Suprapubic skin (tissue), 4 donors: ENCODE measurements at places on chromosomes 13 and 19. TPM values are rescaled to one million over a fixed set of nuclear protein-coding genes. Genes with fewer than 3 reads are reported as not detected.

- no peaks in the 10 kb centered on the region for H3K36me3 ChIP-seq
- no peaks in the 10 kb centered on the region for H3K27me3 ChIP-seq
- peaks cover 89% of the 10 kb centered on the region for H3K4me1 ChIP-seq
- peak overlapping the region; percentile 83 for H3K27ac ChIP-seq
Observed at GRCh38 chr19:40609561-40610395, 8.6 kb downstream of the LTBP4 start.

- no peak within 1 kb of the TSS for H3K27ac ChIP-seq
- no peaks in the 10 kb centered on the region for H3K36me3 ChIP-seq
- H3K27me3 ChIP-seq = peaks cover 12% of the 10 kb centered on the region
- peaks cover 34% of the 10 kb centered on the region for H3K4me1 ChIP-seq
- H3K4me3 ChIP-seq = peak within 1 kb of the TSS; percentile 55
- no peak for DNase-seq
Observed at GRCh38 chr19:43639519-43640423, at the start of gene CADM4. Gene CADM4 (minus strand): TSS chr19:43639850. CDS start chr19:43639790, 60 bp downstream.

DNA sequence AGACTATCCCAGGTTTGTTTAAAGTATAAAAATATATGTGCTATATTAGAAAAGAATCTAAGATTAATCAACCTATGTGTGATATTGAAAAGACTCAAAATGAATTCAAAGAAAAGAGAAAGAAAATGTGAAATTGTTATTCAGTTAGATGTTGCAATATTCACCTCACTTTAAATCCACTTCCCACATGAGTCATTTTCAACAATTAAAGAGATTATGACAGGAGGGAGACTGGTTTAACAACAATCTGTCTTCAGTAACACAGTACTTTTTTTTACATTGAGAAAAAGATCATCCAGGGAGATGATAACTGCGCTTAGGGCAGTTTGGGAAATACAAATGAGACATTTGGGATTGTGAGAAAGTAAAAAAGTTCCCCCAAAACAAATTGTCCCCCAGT, 1246.2 kb downstream of the SLITRK1 start:
- no peaks in the 10 kb centered on the region for H3K4me1 ChIP-seq
- no peaks in the 10 kb centered on the region for H3K36me3 ChIP-seq
- H3K27me3 ChIP-seq = no peaks in the 10 kb centered on the region
- no peak overlapping the region for H3K27ac ChIP-seq

GRCh38 chr19:27974082-27974513, 1238.9 kb downstream of the UQCRFS1 start:
- DNase-seq = no peak
- no peak overlapping the region for H3K4me3 ChIP-seq
- H3K4me1 ChIP-seq = no peaks in the 10 kb centered on the region
- H3K27ac ChIP-seq = no peak overlapping the region
- no peaks in the 10 kb centered on the region for H3K27me3 ChIP-seq

GRCh38 chr13:21557995-21558394, 46.0 kb downstream of the MICU2 start:
- no peak overlapping the region for H3K4me3 ChIP-seq
- no peaks in the 10 kb centered on the region for H3K27me3 ChIP-seq
- no peak overlapping the region for H3K27ac ChIP-seq
- H3K36me3 ChIP-seq = peaks cover 5% of the 10 kb centered on the region
- DNase-seq = no peak

GRCh38 chr19:17778251-17778967, 16.5 kb upstream of the B3GNT3 start:
- H3K4me1 ChIP-seq = peaks cover 14% of the 10 kb centered on the region
- H3K27ac ChIP-seq = no peak overlapping the region
- peak overlapping the region; percentile 32 for H3K4me3 ChIP-seq
- no peaks in the 10 kb centered on the region for H3K36me3 ChIP-seq

The SULT2B1 gene
- 99.7 TPM for total RNA-seq

- H3K4me3 ChIP-seq = no peak overlapping the region
- H3K27me3 ChIP-seq = no peaks in the 10 kb centered on the region
- no peak for DNase-seq
- H3K27ac ChIP-seq = no peak overlapping the region
- H3K36me3 ChIP-seq = no peaks in the 10 kb centered on the region
- no peaks in the 10 kb centered on the region for H3K4me1 ChIP-seq
Observed at GRCh38 chr13:95349267-95349666, 48.0 kb upstream of the ABCC4 start.

The MCEMP1 gene
- 1.4 TPM for total RNA-seq

DNA sequence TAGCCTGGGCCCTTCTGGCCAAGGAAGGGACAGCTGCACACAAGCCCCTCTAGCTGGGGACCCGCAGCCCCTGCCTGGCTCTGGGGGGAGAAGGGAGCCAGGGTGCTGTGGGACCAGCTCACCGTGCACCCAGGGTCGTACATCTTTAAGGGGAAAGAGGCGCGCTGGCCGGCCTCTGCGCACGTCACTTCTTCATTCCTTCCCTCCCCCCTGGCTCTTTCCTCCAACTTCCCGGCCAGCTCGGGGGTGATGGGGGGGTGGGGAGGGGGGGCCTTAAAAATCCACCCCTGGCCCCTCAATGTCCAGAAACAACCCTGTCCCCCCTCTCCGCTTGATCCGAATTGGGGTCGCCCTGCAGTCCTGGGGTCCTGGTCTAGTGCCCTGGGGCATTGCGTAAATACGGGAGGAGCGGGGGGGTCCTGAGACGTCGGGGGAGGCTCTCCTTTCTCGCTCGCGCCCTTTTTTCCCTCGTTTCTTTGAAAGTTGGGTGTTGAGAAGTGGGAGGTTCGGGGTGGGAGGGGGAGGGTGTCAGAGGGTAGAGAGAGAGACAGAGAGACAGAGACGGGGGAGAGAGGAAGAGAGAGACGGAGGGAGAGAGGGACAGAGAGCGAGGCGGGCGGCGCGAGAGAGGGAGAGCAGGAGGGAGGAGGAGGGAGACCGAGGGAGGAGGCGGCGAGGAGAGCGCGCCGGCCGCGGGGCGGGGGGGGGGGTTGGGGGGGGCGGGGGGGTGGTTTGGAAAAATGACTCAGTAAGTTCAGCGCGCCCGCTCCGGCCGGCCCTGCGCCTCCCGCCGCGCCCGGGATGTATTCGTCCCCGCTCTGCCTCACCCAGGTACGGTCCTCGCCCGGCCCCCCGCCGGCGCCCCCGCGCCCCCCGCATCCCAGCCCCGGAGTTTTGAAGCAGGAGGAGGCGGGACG, at the start of gene NFIC:
Gene NFIC (plus strand): TSS at position 748 of the 917 bp plus-strand sequence. CDS start 54 bp downstream, at position 802.
- H3K27ac ChIP-seq = peak within 1 kb of the TSS; percentile 95
- peak within 1 kb of the TSS; percentile 72 for H3K4me3 ChIP-seq
- H3K27me3 ChIP-seq = no peaks in the 10 kb centered on the region
- peaks cover 76% of the 10 kb centered on the region for H3K4me1 ChIP-seq
- H3K36me3 ChIP-seq = no peaks in the 10 kb centered on the region
- DNase-seq = peak; percentile 90

DNA sequence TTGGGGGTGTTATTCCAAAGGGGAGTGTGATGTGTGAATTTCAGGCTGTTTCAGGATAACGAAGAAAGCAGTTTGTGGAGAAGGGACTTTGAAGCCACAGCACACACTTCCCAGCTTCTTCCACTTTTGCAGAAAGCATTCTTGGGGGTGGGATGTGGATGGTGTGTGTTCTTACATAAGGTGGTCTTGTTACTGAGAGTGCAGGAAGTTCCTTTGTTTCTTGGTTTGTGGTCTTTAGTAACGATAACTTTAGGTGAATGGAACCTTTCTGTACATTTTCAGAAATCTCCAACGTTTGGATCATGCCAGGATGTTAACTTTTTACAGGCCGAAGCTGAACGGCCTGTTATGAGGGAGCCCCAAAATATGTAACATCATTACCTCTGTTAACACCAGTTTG, 251.8 kb downstream of the KCNRG start:
- no peak for DNase-seq
- no peak overlapping the region for H3K4me3 ChIP-seq
- H3K36me3 ChIP-seq = no peaks in the 10 kb centered on the region
- H3K27me3 ChIP-seq = no peaks in the 10 kb centered on the region
- no peak overlapping the region for H3K27ac ChIP-seq

DNA sequence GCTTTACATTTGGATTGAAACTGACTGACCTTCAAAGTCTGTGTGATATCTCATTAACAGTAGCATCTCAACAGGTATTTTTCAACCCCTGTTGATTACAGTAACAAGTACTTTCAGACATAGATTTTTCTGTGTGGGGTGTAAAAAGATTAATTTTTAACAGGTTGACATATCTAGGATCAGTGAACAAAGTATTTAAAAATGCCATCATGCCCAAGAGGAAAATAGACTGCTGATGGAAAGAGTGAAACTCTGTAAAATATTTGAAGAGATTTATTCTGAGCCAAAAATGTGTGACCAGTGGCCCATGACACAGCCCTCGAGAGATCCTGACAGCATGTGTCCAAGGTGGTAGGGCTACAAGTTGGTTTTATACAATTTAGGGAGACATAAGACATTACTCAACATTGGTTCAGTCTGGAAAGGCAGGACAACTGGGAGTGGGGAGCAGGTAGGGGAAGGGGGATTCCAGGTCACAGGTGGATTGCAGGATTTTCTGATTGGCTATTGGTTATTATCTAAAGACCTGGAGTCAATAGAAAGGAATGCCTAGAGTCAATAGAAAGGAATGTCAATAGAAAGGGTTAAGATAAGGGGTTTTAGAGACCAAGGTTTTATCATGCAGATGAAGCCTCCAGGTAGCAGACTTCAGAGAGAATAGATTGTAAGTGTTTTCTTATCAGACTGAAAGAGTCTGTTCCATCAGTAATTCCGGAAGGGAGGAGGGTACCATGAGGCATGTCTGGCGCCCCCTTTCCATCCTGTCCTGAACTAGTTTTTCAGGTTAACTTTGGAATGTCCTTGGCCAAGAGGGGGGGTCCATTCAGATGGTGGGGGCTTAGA, 29.1 kb downstream of the TNFRSF19 start:
- no peak overlapping the region for H3K4me3 ChIP-seq
- H3K4me1 ChIP-seq = no peaks in the 10 kb centered on the region
- no peak for DNase-seq
- H3K27ac ChIP-seq = no peak overlapping the region

The SKA3 gene
- 3.0 TPM for total RNA-seq

GRCh38 chr13:50923272-50923671, 13.7 kb downstream of the RNASEH2B start:
- no peak for DNase-seq
- peaks cover 3% of the 10 kb centered on the region for H3K4me1 ChIP-seq
- no peaks in the 10 kb centered on the region for H3K36me3 ChIP-seq
- H3K27me3 ChIP-seq = no peaks in the 10 kb centered on the region

GRCh38 chr13:73810647-73811046, 323.6 kb downstream of the KLF12 start:
- H3K27ac ChIP-seq = no peak overlapping the region
- no peak for DNase-seq
- no peaks in the 10 kb centered on the region for H3K36me3 ChIP-seq
- H3K4me3 ChIP-seq = no peak overlapping the region
- no peaks in the 10 kb centered on the region for H3K4me1 ChIP-seq

The RNF113B gene
- total RNA-seq = not detected

The C19orf33 gene
- 304 TPM for total RNA-seq

The FLT1 gene
- 8.8 TPM for total RNA-seq

DNA sequence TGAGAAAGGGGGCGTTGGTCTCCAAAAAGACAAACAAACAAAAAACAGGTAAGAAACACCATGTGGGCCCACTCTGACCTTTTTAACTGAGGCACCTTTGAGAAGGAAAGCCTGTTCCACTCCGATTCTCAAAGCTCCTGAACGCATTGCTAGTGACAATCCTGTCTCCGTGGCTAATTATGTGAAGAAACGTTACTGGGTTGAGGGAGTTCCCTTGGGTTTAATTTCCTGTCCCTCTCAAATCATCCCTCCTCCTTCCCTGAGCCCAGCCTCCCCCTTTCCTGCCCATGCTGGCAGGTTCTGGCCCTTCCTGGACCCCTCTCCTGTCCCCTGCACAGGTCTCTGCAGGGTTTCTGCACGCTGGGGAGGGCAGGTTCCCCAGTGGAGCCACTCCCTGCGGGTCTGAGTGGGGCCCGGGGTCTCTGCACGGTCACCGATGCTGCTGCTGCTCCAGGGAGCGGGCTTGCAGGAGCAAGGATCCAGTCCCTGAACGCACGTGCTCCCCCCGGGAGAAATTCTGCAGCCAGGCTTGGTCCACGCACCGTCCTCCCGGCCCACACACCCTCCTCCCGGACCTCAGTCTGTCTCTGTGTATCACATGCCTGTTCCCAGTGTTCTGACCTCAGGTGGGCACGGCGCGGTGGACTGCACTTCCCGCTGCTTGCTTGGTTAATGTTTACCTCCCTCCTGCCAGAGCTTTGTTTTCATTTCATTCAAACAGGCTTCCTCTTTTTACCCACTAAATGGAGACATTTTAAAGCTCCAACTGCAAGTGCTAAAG, 76.4 kb upstream of the MCF2L start:
- no peak overlapping the region for H3K27ac ChIP-seq
- no peaks in the 10 kb centered on the region for H3K36me3 ChIP-seq
- peaks cover 64% of the 10 kb centered on the region for H3K27me3 ChIP-seq

DNA sequence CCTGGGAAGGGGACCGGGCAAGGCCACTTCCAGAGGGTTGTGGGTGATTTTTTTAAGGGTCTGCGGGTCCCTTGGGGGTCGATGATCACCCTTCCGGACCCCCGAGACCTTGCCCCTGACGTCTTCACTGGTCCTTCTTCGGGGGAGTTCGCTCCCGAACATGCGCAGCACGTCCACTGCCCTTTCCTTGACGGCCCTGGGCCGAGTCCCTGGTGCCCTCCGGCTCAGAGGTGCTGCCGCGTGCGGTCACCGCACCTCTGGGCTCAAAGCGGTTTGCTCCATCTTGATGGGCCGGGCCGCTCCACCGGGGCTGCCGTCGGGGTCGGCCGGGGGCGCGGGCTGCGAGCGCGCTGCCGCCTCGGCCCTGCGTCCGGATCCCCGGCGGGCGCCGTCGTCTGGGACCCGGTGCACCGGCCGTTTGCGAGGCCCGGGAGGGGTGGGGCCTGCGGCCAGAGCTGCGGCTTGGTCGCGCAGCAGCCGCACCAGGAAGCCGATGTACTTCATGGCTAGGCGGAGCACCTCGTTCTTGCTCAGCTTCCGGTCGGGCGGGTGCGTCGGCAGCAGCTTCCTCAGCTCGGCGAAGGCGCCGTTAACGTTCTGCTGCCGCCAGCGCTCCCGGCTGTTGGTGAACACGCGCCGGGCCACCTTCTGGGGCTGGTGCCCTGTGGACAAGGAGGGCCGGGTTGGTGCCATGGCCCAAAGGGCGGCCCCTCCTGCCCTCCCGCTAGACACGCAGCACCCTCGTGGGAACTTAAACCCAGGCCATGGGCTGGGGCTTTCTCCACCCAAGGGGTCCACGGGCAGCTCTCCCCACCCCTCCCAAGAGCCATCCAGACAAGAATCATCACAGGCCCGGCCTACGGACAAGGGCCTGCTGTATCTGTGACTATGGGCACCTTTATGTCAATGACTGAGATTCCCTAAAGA, 3.3 kb downstream of the LYL1 start:
- no peaks in the 10 kb centered on the region for H3K27me3 ChIP-seq
- peak overlapping the region; percentile 53 for H3K4me3 ChIP-seq
- peaks cover 82% of the 10 kb centered on the region for H3K4me1 ChIP-seq
- DNase-seq = peak; percentile 92

The KATNAL1 gene
- total RNA-seq = 8.2 TPM

DNA sequence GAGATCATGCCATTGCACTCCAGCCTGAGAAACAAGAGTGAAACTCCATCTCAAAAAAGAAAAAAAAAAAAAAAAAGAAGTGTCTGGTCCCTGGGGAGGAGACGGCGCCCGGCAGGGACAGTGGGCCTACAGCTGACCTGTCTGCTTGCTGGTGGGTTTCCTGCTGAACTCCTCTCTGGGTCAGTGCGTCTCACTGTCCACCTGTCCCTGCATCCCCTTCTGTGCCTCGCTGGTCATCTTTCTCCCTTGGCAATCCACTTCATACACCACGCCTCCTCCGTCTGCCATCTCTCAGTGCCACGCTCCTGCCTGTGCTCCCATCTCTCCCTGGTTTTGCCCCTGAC, 63.4 kb downstream of the ACSBG2 start:
- H3K4me1 ChIP-seq = peaks cover 24% of the 10 kb centered on the region
- H3K27ac ChIP-seq = no peak overlapping the region
- no peaks in the 10 kb centered on the region for H3K36me3 ChIP-seq

- peak overlapping the region; percentile 88 for H3K27ac ChIP-seq
- H3K36me3 ChIP-seq = no peaks in the 10 kb centered on the region
- no peak for DNase-seq
Observed at GRCh38 chr13:24271231-24271600, 38.2 kb upstream of the C1QTNF9 start.

The LYL1 gene
- 2.7 TPM for total RNA-seq
